NCI-H1105 (cell line): ENCODE measurements at places on chromosomes 7 and 10.

DNA sequence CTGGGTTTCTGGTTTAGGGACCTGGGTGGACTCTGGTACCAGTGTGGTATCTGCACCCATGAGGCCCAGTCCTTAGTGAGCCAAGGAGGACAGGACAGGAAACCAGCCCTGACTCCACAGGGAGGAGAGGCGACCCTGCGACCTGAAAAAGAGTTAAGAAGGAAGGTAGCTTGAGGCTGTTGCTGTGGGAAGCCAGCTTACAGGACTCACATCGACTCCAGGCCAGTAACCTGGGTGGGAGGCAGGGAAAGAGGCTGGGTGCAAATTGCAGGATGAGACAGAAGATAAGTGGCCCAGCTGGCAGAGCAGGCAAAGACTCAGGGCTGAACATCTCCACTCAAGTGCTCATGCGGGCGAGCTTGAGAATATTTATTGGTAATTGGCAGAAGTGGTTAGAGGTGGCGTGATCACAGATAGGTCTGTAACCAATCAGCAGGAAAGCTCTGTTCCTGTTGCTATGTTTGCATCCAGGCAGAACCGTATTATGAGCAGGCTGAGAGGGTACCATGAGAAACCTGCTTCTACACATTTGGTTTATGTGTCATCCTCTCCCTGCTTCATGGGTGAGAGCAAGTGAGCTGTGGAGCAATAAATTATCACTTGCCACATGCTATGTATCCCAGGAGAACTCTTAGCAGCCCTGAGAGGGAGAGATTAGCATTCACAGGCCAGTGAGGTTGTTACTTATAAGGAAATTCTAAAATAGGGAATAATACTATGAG lies 11.0 kb downstream of the TLL2 start:
- DNase-seq: no peak

GRCh38 chr10:26412932-26413331 lies 25.2 kb upstream of the APBB1IP start:
- DNase-seq: no peak

GRCh38 chr7:108257954-108258353 lies 127.8 kb upstream of the LAMB4 start:
- DNase-seq: no peak

GRCh38 chr10:97762056-97762455 lies 9.7 kb downstream of the SFRP5 start:
- DNase-seq: no peak

DNA sequence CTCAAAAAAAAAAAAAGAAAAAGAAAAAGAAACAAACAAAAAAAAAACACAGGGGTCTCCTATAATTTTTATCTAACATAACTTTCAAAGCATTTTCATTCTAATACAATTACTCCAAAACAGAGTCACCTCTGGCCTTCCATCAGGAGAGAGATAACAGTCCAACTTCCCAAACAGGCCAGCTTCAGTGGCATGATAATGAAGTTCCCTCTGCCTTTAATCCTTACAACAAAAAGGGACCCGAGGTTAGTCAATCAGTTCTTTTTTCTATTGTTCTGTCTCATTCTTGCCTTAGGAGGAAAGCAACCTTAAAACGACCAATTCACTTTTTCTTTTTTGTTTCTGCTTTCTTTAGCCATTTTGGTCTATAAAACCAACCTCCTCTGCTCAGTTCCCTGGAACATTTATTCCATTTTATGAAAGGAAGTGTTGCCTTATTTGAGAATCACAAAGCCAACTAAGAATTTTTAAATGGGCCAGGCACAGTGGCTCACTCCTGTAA lies 16.5 kb upstream of the FXYD4 start:
- DNase-seq: no peak

GRCh38 chr7:70619659-70620058 lies 512.3 kb upstream of the GALNT17 start:
- no peak for DNase-seq

DNA sequence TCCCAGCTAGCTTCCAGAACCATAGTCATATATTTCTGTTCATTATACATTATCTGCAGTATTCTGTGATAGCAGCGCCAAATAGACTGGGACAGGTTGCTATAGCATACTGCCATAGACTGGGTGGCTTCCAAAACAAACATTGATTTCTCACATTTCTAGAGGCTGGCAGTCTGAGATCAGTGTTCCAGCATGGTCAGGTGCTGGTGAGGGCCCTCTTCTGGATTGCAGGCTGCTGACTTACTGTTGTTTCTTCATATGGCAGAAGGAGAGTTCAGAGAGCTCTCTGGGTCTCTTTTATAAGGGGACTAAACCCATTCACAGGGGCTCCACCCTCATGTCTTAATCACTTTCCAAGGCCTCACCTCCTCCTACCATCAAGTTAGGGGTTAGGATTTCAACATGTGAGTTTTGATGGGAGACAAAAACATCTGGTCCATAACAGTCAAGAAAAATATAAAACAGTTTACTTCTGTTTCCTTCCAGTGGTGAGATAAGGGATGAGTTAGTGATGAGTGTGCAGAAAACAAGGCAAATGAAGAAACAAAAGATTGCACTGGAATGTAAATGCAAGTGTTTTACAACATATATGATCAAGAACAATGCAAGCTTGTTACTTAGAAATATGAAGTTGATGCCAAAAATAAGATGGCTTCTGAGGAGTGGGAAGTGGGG lies 399.0 kb upstream of the C7orf33 start:
- peak; percentile 27 for DNase-seq

DNA sequence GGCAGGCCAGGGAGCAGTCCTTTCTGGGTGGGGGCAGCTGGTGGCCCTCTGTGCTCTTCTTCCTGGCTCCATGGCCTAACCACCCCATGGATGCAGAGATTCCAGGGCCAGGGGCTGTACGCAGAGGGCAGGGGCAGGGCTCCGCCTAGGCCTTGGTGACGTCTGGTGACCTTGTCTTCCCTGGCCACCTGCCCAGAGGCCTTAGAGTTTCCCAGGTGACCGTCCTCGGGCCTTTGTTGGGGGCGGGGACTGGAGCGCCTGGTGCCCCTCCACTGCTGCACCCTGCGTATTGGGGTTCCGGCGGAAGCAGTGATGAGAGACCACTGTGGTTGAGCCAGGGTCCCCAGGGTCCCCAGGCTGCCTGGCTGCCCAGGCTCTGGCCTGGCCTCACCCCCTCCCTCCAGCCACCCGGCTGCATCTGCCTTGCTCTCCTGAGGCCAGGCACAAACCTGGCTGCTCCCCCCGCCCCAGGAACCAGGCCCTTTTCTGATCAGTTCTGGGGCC lies 10.3 kb downstream of the PWWP2B start:
- DNase-seq: no peak

GRCh38 chr10:74794531-74794930 lies 31.9 kb upstream of the KAT6B start:
- no peak for DNase-seq
